GM23248 (cell line): ENCODE measurements at places on chromosomes 16 and 17.

DNA sequence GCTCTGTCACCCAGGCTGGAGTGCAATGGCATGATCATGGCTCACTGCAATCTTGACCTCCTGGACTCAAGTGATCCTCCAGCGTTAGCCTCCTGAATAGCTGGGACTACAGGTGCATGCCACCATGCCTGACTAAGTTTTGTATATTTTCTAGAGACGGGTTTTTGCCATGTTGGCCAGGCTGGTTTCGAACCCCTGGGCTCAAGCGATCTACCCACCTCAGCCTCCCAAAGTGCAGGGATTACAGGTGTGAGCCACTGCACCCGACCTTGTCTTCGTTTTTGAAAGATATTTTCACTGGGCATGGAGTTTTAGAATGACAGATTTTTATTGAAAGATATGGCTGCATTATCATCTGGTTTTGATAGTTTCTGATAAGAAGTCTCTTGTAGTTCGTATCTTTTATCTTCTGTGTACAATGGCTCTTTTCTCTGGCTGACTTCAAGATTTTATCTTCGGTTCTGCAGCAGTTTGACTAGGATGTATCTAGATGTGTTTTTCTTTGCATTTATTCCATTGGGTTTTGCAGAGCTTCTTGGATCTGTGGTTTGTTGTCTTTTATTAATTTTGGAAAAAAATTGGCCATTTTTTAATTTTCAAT, 14.6 kb downstream of the ADGRG5 start:
- no peak for DNase-seq

DNA sequence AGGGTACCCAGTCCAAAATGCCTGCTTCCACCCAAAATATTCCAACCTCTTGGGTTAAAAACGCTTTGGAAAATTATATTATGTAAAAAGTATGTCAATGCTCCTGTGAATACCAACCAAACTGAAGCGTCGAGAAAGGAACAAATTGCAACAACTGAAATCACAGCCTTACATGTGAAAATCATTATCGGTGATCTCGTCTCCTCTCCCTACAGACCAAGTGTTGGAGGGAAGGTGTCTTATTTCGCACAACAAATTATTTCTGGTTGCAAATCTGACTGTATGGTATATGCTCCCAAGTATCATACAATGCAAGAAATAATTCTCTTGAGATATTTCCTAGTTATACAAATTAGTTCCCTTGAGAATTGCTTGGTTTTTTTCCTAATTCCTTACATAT, 89.3 kb upstream of the CDYL2 start:
- no peak for DNase-seq

GRCh38 chr16:6969594-6969993, 363.1 kb upstream of the RBFOX1 start:
- DNase-seq = no peak

- no peak for DNase-seq
These were observed 84.1 kb downstream of the AIPL1 start for GRCh38 chr17:6350806-6351205.

GRCh38 chr16:89958068-89958467, 9.5 kb downstream of the DEF8 start:
- peak; percentile 15 for DNase-seq

- no peak for DNase-seq
These were observed at the start of gene APOBR for GRCh38 chr16:28494121-28494851. TSS of gene APOBR (plus strand) at chr16:28494643. CDS start at chr16:28494682, 39 bp downstream.

- DNase-seq = no peak
These were observed 9.0 kb downstream of the TXNL4B start for GRCh38 chr16:72084445-72084844.

- DNase-seq = no peak
These were observed 20.5 kb downstream of the METTL9 start for GRCh38 chr16:21619765-21620425.

- DNase-seq = peak; percentile 47
These were observed 32.9 kb upstream of the CLEC18A start for GRCh38 chr16:69918241-69918640.

- peak; percentile 40 for DNase-seq
These were observed 818 bp upstream of the CBX8 start for GRCh38 chr17:79797492-79798298.

DNA sequence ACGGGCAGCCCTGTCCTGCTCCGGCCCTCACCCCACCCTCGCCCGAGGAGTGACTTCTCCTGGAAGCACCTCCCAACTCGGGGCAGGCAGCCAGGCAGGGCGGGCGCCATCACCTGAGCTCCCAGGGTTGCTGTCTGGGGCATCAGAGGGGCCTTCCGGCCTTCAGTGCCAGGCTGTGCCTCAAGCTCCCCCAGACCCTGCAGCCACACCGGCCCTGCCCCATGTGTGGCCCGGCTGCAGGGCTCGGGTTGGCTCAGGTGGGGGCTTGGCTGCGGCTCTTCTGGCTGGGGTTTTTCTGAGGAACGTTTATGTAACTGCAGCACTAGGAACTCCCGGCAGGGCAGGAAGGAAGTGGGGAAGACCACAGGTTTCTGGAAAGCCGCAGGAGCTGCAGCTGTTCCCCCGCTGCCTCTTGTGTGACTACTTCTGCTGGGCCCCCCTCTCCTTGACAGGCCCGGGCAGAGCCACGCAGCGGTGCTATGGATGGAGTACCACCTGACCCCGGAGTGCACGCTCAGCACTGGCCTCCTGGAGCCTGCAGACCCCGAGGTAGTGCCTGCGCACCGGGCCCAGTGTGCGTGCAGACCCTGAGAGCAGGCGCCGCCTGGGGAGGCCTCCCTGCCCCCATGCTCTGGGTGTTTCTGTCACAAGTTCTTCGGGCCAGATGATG, 45.6 kb downstream of the PRMT7 start:
- no peak for DNase-seq

DNA sequence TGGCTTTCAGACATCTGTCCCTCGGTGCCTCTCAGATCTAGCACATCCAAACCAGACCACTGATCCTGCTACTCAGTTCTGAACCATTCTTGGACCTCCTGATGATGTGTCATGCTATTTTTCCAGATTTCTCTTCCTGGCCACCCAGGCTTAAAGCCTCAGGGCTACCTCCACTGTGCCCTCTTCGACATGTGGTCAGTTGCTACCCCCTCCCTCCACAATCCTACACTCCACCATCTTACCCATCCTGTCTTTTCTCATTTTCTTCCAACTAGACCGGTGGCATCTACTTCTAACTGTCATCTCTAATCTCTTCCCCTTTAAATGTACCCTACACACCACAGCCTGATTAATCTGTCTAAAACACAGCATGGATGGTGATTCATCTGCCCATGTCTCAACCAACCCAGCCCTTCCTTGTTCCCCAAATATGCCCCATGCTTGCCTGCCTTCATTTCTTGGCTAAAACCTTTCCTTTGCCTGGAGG, 478.6 kb downstream of the SLC39A11 start:
- peak; percentile 83 for DNase-seq

GRCh38 chr17:42560246-42560645, 1.7 kb upstream of the COASY start:
- DNase-seq = peak; percentile 40

DNA sequence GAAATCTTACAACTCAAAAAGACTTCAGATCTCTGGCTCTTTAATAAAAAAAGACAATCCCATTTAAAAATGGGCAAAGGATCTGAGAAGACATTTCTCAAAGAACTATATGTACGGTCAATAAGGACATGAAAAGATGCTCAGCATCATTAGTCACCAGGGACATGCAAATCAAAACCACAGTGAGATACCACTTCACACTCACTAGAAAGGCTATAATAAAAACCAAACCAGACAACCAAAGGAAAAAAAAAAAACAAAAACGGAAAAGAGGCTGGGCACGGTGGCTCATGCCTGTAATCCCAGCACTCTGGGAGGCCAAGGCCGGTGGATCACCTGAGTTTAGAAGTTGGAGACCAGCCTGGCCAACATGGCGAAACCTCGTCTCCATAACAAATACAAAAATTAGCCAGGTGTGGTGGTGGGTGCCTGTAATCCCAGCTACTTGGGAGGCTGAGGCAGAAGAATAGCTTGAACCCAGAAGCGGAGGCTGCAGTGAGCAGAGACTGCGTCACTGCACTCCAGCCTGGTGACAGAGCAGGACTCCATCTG, 1.7 kb upstream of the NPIPB7 start:
- no peak for DNase-seq

GRCh38 chr17:41835214-41835799, 725 bp downstream of the NT5C3B start:
- peak; percentile 39 for DNase-seq

DNA sequence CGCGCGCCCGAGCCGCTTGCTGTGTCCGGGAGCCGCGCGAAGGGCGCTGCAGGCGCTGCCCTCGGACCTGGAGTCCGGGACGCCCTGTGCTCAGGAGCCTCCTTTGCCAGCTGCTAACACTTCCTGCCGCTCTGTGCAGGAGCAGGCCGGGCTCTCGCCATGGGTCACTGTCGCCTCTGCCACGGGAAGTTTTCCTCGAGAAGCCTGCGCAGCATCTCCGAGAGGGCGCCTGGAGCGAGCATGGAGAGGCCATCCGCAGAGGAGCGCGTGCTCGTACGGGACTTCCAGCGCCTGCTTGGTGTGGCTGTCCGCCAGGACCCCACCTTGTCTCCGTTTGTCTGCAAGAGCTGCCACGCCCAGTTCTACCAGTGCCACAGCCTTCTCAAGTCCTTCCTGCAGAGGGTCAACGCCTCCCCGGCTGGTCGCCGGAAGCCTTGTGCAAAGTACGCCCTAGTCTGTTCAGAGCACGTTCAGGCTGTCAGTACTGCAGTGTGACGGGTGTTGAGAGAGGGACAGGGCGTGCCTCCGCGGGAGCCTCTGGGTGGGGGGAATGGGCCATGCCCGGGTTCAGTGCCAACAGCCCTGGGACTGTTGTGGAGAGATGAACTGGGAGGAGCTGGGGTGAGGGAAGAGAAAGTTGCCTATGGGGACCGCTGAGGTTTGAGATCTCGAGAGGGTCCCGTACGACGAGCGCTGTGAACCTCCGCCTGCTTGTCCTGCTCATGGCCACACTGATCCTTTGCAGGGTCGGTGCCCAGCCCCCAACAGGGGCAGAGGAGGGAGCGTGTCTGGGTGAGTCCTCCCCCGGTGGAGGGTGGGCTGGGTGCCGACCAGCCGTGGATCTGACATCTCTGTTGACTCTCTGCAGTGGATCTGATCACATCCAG, 1.3 kb downstream of the ZNF276 start:
- peak; percentile 26 for DNase-seq

DNA sequence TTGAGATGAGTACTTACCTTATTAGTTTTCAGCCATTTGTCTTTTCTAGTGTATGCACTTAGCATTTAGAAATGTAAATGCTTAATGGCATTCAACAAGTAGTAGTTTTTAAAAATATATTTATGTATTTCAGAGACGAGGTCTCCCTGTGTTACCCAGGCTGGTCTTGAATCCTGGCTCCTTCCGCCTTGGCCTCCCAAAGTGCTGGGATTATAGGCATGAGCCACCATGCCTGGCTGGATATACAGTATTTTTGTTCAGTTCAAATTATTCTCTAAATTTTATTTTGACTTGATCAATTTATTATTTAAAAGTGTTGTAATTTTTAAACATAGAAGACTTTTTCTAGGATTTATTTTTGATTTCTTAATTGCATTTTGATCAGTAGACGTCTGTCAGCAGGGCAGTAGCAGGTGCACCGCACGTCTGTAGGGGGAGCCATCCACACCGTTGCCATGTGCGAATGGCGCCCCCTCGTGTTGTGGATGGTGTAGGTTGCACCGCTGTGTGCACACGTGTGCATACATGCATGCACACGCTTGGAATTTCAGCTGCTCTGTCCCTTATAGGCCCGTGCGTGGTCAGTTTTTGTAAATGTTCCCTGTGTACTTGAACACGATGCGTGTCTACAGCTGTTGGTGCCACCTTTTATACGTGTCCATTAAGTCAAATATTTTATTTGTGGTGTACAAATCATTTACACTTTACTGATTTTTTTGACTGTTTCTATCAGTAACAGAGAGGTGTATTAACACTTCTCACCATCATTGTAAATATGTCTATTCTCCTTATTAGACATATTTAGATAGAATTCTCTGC, 30.6 kb downstream of the RPTOR start:
- DNase-seq = peak; percentile 92

DNA sequence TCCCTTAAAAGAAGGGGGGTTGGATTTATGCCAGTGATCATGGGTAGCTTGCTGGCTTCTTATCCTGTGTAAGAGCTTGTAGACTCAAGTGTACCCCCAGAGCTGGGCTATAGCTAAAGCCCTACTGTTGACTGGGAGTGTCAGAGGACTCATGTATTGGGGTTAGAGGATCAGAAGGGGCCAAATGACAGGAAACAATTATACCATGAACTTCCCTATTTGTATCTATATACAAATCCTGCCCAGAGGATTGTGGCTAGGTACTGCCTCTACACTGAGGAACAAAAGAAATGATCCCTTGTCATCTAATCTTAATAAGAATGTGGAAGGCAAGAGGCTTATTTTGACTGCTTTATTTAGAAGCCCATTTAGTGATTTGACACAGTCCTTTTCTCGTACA, 14.3 kb downstream of the ZP2 start:
- no peak for DNase-seq

- no peak for DNase-seq
These were observed 1.4 kb downstream of the FMNL1 start for GRCh38 chr17:45222996-45223538.

- DNase-seq = no peak
These were observed 55.3 kb downstream of the USP22 start for GRCh38 chr17:20987511-20987910.

DNA sequence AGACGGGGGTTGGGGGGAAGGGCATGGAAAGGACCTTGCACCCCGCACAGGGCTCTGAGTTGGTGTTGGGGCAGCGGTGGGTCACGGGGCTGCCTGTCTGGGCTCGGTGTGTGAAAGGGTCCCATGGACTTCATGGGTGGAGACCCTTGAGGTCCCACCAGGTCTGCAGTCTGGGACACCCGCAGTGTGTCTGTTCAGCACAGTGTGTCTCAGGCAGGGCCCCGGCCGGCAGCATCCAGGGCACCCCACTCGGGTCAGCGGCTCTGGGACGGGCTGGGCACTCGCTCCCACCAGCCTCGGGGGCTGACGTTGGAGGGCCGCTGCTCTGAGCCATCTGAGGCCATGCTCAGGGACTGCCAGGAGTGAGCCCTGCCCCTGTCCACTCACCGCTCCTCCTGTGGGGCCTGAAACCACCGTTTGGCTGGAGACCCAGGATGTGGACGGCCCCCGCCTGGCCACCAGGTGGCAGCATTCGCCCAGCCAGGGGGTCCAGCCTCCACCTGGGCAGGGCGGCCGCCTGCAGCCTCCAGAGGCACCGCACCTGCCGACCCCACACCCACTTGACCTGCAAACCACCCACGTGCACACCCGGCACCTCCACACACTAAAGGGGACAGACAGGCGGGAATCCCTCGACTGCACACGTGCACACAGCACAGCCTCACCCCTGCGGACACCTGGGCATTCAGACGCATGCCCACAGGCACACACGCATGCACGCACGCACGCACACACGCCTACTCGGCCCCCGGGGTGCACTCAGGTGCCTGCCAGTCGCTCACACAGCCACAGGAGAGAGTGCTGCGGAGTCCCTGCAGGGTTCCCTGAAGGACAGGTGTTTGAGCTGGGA, 10.1 kb upstream of the ZFPM1 start:
- DNase-seq = peak; percentile 82

DNA sequence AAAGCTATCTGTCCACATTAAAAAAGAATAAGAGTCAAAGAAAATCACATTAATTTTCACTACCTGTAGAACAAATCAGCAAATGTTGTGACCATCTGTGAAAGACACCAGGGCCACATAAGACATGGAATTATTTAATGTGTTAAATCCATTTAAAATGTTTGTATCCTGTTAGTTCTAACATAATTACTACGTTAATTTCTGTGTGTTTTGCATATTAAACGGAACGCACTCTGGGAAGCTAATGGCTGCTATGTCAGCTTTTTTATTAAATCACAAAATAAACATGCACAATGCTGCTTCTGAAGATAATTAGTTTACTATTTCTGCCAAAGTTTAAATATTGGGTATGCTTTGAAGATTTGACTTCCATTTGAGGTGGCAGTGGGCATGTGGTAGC, 1061.2 kb downstream of the CDH11 start:
- no peak for DNase-seq

GRCh38 chr16:24071666-24072360, 184.3 kb upstream of the CACNG3 start:
- DNase-seq = no peak
